RPMI8226 (cell line): ENCODE measurements at places on chromosomes 5 and 9.
A peak's percentile ranks its signal among the peaks of the same experiment; 100 is the strongest.

DNA sequence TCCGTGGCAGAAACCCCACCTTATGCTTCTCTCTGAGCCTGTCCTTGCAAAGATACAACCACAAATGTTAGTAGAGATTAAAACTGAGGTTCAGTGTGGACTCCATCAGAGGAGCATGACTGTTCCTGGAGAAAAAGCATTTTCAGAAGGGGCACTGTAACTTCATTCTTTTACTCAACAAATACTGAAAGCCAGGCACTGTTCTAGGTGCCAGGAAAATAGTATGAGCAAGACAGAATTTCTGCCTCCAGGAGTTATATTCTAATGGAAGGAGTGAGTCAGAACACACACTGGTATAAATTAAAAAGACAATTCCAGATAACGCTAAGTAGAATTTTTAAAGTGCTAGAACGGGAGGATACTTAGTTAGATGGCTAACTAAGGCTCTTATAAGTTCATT lies 251.4 kb upstream of the GAS1 start:
- no peak for DNase-seq

DNA sequence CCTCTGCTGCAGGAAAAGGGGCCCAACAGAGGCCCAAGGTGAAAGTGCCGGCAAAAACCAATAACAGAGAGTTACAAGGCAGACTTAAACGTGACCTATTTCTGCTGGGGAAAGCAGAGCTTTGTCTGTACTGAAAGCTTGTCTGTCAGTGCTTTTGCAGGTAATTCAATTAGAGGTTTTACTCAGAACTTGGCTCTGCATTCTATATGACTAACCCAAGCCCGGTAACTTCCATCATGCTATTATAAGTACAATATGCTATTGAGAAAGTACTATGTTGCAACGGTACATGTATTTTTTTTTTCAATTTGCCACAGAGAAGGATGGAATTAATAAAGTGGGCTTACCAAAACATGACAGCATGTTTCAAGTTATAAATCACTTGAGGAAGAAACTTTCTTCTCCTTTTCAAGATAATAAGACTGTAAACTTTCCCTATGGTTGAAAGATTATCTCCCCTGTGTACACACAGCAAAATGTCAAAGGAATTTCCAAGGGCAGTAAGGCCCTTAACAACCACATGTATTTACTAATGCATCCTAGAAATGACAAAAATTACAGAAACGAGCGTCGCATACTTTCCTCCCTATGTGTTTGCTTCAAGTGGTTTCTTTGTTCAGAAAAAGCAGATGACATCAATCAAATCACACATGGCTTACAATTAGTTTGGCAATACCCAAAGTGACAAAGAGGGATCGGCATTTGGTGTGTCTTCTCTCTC lies 282.4 kb downstream of the EFNA5 start:
- DNase-seq = peak; percentile 30

- no peak for DNase-seq
These were observed 39.0 kb downstream of the KIF4B start for GRCh38 chr5:155052532-155052931.

DNA sequence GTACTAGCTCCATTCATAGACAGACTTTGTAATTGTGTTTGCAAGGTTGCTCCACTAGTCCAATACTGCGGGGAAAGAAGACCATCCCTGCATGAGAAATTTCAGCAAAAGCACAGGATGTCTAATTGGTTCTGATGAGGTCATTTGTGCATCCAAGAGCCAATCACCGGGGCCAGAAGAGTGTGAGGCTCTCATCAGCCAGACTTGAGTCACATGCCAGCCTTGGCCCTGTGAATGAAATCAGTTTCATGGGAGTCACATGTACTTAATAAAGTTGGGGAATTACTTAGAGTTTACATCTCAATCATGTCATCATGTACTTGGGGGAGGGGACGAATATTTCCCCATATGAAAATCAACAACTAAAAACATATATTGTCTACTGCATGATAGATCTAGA lies 1236.0 kb downstream of the MAT2B start:
- DNase-seq = peak; percentile 14

DNA sequence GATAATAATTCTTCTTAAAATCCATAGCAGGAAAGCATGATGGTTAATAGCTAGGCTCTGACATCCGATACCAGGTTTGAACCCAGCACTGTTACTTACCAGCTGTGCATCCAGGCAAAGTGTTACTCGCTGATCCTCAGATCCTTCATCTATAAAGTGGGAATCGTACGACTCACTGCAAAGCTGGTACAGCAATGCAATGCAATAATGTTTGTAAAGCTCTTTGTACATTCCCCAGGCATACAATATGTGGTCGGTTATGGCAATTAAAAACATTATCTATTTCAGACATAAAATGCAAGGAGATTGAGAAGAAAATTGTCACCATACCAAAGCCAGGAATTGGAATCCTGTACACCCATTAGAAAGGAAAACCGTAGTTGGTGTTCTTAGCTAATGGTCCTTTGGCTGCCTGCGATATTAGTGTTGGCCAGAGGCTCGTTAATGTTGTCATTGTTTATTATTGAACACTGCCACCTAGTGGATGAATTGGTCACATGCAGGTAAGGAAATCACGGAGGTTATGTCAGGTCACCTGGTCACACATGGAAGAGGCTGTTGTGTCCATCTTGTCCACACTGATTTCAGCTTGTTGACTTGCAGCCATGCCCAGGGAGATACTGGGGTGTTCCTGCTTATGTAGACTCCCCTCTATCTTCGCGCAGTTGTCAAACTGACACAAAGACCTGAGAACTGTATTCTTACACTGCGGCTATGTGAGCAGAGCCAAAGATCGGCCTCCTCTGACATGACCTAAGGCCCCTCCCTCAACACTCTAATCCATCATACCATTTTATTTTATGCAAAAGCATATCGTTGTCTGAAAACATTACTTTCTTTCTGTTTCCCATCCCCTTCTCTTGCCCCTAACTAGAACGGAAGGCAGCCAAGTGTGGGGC lies 87.5 kb upstream of the PPP2R2B start:
- peak; percentile 74 for DNase-seq

GRCh38 chr5:134477462-134478245 lies 47.8 kb upstream of the JADE2 start:
- peak; percentile 18 for DNase-seq

DNA sequence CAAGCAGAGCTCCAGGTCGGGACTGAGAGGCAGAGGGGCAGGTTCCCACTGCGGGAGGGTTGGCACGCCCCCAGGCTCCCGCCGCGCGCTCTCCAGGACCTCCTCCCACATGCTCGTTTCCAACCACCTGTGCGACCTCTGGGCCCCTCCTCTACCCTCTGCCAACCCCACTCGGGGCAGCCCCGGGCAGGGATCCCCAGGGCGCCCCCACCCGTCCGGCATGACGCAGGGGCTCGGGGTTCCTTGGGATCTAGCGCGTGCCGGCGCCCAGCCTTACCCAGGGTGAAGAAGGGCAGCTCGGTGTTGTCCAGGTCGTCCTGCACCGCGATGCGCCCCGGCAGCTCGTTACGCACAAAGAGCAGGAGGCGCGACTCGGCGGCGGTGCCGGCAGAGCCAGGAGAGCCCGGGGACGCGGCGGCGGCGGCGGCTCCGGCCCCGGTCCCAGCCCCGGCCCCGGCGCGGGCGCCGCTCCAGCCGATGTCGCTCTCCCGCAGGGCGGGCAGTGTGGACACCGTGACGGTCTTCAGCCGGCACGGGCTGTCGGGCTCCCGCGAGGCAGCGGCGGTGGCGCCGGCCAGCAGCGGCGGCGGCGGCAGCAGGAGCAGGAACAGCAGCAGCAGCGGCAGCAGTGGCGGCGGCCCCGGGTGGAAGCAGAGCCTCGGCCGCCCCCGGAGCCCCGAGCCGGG lies 494 bp downstream of the ASTN2 start:
- DNase-seq = no peak

- DNase-seq = peak; percentile 54
These were observed 319.1 kb downstream of the KIF4B start for GRCh38 chr5:155332618-155333017.

- no peak for DNase-seq
These were observed 278.0 kb downstream of the CETN3 start for GRCh38 chr5:90131383-90132133.

DNA sequence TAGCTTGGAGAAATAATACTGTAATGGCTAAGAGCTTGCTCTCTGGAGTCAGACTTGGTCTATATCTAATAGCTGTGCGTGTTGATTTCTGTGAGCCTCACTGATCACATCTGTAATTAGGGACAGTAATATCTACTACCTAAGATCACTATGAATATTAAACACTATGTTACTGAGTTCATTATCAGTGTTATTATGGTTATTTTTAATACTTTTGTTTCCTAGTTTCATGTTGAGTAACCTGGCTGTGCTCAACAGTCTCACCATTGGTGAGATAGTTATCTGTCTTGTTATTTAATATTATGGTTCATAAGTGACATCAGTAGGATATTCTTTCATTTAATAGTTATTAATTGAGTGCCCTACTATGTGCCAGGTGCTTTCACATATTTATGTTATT lies 22.4 kb upstream of the CAVIN4 start:
- no peak for DNase-seq

GRCh38 chr9:90307891-90308290 lies 334.7 kb downstream of the DIRAS2 start:
- DNase-seq = no peak

DNA sequence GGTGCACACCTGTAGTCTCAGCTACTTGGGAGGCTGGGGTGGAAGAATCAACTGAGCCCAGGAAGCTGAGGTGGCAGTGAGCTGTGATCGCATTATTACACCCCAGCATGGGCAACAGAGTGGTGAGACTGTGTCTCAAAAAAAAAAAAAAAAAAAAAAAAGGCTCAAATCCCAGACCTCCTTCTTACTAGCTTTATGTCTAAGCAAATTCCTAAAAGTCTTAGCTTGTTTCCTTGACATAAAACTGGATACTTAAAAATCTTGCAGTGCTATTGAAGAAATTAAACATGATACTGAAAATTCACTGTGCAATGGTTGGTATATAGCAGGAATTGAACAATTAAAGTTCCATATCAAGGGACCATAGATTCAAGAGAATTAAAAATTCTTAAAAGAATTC lies 45.0 kb downstream of the PCDHGC5 start:
- no peak for DNase-seq

- no peak for DNase-seq
These were observed 63.3 kb upstream of the DAPK1 start for GRCh38 chr9:87434366-87434765.

- no peak for DNase-seq
These were observed 1.1 kb upstream of the GAPVD1 start for GRCh38 chr9:125260561-125260960.

DNA sequence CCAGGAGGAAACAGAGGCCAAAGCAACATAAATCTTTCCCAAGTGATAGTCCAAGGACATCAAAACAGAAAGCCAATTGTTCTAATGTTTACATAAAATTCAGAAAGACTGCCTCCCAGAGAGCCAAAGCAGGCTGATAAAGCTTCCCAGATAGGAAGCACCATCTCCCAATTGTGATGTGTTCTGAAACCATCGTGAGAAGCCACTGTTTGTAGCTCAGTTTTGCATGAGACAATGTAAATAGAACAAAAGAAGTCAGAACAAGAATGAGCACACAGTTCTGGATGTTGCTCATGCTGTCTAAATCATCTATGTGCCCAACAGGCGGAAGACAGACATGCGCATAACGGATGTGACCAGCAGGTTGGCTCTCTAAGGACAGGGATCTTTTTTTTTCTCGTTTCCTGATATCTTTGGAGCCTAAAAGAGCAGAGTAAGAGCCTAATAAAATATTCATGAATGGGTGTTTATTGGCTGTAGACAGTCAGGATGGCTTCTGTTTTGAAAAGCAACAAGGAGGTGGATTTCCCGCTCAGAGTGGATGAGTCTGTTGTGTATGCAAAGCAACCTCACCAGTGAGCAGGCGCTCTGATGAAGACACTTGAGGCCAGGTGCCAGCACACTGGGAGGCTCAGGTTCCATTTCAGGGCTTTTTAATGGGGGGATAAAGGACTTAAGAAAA lies 113.6 kb downstream of the GNA14 start:
- DNase-seq = no peak

DNA sequence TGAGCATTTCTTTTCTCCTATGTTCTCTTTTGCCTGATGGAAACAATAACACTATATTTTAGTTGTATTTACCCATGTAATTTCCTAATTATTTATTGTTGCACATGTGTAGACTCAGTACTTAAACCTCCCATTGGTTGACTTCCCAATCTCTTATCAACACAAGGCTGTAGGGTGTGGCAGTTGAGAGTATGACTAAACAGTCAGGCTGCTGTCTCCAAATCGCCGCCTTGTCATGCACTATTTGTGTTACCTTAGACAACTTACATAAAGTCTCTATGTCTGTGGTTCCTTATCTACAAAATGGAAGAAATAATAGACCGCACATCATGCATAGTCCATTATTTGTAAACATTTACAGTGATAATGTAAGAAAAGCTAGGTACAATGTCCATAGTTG lies 68.9 kb upstream of the EFNA5 start:
- DNase-seq = no peak

GRCh38 chr5:179488975-179489374 lies 61.4 kb upstream of the RUFY1 start:
- DNase-seq = no peak

DNA sequence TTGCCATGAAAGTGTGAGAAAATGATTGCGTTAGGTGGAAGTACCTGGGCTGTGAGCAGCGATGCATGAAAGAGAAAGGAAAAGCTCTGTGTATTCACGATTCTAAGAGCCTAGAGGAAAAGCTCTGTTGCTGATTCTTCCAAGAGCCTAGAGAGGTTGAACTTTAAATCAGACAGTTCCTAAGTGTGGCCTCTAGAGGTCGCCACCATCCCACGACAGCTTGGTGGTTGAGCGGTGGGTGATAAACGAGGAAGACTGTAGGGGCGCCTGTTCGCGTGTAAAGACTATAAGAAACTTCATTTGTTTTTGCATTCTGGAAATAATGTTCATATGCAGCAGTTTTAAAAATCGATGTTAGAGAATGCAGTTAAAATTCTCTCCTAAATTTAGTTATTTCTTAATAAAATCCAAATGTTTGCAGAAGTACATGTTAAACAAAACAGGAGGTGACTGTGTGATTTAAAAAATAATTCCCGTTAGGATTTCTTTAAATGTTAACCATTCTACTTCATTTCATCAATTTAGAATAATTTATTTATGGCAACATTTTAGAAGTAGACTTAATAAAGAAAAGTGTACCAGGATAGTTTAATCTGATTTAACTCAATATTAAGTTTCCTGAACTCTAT lies 107.7 kb downstream of the TENT4A start:
- DNase-seq = peak; percentile 45

- DNase-seq = no peak
These were observed 56.1 kb upstream of the IFNK start for GRCh38 chr9:27468000-27468399.

GRCh38 chr9:120500733-120501132 lies 79.2 kb downstream of the CDK5RAP2 start:
- no peak for DNase-seq

DNA sequence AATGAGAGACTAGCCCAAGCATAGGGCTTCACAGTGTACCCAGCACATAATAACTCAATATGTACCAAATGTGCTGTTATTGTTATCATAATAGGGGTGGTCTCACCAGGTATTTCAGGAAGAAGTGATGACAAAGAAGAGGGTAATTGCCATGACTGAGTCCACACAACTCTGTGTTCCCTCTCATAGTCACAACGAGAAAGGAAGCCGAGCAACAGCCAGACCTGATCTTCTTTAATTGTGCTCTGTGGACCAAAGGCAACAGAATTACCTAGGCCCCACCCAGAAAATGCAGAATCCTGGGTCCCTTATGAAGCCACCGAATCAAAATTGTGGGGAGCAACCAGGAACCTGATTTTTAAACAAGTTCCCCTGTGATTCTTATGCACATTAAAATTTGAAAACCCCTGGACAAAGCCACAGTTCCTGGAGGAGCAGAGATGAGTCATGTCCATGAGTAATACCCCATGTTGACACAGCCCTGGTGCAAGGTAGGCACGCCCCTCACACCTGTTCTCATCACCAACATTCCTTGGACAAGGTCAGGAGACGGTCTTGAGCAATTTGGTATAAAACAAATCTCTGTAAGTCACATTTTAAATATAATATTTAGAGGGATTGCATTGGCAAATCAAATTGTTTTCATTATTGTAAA lies 5.2 kb downstream of the FGF1 start:
- DNase-seq = no peak
